ENCODE measurements at places on chromosomes 1 and 21.
A peak's percentile ranks its signal among the peaks of the same experiment; 100 is the strongest.

DNA sequence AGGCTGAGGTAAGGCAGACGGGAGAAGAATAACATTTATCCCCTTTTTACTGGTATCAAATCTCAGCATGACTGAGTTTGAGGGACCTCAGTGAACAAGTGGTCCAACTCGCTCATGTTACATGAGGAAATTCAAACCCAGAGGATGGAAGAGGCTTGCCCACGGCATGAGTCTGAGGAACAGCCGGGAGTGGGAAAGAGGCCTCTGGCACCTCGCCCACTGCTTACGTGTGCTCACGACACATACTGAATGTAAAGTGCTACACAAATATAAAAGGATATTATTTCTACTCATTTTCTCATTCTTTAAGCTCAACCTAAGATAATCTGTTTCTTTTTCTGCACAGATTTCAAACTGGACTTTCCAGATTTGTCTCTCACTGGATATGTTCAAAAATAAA is 14.7 kb downstream of the BEND5 start:
- DNase-seq: no peak

DNA sequence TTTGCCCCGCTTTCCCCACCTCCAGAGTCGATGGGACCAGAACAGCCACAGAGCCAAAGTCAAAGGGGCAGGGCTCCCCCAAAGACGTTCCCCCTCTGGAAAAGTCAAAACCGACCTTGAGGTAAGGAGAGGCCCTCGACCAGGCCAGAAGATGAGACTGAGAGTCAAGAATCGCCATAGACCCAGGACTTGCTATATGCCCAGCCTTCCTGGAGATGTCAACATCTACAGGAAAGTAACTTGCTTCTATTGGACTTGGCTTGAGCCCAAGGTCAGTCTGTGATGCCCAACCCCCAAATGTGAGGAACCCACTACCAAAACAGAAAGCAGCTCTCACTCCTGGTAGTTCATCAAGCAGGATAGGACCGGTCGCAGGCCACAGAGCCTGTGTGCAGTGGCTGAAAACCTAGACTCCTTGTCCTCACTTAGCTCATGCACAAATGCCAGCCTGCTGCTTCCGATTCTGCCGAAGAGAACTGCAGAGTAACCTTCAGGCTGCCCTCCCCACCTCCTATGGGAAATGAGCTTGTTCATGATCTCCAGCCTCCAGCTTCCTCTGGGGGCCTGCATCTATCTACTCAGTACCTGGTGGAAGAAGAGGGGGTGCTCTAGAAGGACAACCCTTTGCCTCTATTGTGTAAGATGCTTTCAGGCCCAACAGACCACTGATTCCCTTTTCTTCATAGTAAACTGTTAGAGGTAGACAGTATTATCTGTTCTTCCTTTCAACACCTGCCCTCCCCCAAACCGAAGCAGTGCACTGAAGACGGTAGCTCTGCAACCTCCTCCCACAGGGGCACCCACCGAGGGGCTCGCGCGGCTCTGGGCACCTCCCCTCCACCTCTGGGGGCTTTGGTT is 1.4 kb downstream of the ACOT7 start:
- no peak for DNase-seq

DNA sequence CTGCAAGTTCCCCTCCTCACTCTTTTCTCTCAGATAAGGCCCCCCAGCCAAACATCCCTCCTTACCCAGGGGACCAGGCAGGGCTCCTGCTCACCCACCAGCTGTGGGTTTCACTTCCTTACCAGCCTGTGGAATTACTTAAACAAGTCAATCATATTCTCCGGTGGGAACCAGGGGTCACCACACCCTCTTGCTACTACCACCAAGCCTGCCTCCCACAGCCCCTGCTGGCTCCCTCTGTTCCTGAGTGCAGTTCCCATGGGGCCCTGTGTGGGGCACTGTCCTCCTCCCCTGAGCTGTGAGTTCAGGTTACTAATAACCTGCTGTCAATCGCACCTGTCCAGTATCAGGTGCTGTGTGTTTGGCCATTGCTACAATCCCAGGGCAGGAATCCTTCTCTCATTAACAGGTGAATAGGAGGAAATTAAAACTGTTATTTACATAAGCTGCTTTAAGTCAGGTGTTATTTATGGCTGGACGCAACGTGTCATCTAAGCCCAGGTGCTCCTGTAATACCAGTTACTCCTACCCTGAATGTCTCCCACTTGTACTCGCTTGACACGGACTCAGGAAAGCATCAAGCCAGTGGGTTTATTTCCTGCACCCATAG is 53.1 kb upstream of the LBR start:
- peak; percentile 23 for DNase-seq

DNA sequence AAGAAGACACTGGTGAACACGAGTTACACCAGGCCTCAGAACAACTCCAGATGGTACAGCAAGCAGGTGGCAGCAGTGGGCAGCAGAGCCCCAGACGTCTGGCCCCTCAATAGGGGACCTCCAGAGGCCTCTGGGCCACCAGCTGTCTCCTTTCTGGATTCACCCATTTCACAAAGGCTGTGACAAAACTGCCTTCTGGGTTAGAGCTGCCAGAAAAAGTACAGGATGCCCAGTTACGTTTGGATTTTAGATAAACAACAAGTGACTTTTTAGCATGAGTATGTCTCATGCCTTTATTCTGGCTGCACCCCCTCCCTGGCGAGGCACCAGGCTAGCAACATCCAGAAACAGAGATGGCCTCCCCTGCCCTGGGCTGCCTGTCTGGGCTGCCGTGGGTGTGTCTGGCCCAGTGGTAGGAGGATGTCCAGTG is 30.1 kb downstream of the ITPKB start:
- no peak for DNase-seq

DNA sequence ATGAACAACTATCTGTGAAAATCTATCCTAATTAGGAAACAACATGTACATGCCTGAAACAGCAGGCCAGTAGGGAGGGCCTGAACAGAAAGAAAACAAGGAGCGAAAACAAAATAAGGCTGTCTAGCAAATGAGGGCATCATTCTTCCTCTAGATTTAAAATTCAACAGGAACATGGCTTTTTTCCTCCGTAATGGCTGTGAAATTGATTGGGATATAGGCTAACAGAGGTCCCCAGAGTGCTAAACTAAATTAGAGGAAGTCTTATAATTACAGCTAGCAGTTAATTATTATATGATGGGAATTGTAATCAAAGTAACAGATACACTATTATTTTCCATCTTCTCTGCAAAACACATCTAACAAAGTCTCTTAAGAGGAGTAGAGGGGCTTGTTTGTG is 51.7 kb upstream of the TIAM1 start:
- no peak for DNase-seq

DNA sequence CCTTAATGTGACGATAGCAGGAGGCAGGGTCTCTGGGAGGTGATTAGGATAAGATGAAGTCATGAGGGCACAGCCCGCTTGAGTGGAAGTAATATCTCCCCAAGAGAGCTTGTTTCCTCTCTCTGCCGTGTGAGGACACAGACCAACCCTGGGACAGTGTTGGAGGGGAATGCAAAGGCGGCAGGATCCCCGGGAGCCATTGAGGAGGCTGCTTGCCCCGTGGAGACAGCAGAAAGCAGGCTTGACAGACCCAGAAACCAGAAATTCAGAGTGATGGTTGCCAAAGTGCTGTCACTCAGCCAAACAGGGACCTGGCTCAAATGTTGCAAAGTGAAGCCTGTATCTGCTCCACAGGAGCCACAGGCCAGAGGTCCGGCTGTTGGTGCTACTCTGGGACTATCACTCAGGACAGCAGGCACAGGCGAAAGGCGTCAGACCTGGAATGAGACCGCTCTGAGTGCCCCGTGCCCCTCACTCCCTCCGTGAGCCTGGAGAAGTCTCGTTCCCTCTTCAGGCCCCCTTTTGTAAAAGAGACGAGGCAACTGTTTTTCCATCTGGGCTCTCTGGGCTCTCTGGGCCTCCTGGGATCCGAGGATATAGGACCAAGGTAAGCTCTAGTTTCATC is 96.6 kb upstream of the VANGL1 start:
- DNase-seq: no peak

- DNase-seq: no peak
These were observed 24.1 kb upstream of the TMEM222 start for GRCh38 chr1:27297903-27298302.

DNA sequence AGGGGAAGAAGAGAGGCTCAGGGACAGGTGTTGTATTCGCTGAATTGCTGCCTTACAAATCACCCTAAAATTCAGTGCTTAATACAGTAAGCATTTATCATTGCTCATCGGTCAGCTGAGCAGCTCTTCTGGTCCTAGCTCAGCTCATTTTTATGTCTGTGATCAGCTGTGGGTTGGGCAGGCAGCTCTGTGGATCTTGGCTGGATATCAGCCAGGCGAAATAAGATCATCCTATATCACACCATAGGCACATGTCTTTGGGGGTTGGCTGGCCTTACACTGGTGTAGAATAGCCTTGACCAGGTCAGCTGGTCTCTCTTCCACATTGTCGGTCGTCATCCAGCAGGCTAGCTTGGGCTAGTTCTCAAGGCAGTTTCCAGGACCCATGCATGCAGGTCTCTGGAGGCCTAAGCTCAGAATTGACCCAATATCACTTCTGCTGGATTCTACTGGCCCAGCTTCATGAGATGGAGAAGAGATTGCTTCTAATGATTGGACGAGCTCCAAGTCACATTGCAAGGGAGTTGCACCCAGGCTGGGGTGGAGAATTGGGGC is 448.6 kb downstream of the KIF26B start:
- no peak for DNase-seq

- peak; percentile 21 for DNase-seq
These were observed 11.7 kb upstream of the EPHA2 start for GRCh38 chr1:16167331-16168143.

DNA sequence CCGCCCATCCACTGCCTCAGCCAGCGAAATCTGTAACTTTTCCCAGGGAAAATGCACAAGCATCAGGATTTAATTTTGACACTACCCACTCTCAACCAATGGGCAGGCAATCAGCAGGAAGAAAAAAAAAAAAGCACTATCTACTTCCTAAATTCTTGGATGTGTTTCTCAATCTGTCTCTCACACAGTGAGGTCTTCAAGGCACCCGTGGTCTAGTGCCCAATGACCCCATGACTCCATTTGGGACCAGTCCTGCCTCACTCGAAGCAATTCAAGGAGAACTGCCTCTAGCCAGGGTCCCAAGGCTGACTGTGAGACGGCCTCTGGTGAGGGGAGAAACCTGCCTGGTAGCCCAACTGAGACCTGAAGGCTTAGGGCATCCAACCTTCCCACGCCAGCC is 35.9 kb downstream of the CSF1 start:
- no peak for DNase-seq

GRCh38 chr21:34018910-34019309 is 54.5 kb upstream of the MRPS6 start:
- DNase-seq: no peak

GRCh38 chr1:204730826-204731459 is 45.4 kb upstream of the LRRN2 start:
- DNase-seq: no peak

DNA sequence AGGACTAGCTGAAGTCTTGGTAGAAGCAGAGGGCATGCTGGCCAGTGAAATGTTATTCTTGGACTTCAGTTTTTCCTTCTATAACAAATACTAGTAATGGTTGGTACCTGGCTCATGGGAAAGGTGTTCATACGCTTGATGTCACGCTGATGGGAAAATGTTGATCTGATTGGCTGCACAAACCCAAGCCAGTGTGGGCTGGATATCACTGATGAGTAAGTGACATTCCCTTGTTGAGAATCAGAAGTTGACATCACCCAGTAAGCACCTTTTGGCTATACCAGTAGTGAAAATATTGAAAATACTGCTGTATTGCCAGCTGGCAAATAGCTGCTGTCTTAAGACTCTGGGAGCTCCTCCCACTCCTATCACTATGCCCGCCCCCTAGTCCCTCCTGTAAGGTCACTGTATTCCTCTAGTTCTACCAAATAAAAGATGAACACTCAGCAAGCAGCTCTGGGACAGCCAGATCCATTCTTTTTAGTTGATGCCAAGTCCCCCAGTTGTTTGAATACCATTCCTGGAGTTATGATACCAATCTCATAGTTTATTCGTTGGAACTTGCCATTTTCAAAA is 168.2 kb downstream of the GRIK1 start:
- DNase-seq: no peak

DNA sequence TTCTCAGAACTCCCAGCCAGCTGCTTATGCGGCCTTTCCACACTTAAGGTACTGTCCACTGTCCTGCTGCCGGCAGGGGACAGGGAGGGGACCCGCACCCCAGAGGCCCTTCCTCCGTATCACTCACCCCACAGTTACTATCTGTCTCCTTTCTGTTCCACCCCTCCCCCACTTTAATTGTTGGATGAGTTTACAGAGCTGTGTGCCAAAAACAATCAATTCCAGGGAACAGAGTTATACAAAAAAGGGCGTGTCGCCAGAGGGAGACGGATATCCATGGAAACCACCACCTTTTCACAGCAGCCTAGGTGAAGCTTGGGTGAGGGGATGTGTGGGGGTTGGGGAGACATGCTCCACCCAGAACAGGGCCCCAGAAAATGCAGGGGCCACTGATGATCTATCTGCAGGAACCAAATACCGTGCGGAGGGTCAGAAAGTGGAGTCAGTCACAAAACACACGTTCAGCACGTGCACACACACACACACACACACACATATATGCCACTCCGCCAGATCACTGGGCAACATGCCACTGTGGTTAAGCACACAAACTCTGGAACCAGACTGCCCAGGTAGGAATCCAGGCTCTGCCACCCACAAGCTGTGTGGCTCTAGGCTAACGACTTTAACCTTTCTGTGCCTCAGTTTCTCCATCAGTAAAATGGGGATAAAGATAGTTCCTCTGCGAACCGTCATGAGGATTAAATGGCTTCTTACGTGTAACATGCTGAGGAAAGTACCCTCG is 30.5 kb downstream of the CASZ1 start:
- DNase-seq: no peak

DNA sequence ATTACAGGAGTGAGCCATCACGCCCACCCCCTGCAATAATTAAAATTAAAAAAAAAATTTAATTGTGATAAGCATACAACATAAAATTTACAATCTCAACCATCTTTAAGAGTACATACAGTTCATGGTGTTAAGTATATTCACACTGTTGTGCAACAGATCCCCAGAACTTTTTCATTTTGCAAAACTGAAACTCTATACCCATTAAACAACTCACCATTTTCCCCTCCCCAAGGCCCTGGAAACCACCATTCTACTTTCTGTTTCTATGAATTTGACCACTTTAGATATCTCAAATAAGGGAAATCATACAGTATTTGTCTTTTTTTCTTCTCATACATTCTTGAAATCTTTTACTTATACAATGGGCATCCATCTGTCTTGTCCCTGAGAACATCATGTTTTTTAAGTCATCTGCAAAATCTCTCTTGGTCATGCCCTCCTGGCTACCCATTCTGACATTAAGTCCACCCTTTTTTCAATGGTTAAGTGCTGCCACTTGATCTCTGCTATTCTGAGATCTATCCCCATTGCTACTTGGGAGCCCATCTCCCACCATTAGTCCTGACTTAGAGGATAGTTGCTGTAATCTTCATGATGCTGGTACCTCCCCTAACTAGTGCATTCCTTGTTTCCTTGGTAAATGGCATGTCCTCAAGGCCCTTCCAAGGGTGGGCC is 39.4 kb upstream of the ZFYVE9 start:
- DNase-seq: no peak
